Stimulated activated CD4-positive, alpha-beta T cell treated with anti-CD3 and anti-CD28 coated beads, Interleukin-12 subunit alpha, Interleukin-12 subunit beta, amount 100 ng/mL, for 24 hours (primary cell): ENCODE measurements at places on chromosomes 16 and 17.

DNA sequence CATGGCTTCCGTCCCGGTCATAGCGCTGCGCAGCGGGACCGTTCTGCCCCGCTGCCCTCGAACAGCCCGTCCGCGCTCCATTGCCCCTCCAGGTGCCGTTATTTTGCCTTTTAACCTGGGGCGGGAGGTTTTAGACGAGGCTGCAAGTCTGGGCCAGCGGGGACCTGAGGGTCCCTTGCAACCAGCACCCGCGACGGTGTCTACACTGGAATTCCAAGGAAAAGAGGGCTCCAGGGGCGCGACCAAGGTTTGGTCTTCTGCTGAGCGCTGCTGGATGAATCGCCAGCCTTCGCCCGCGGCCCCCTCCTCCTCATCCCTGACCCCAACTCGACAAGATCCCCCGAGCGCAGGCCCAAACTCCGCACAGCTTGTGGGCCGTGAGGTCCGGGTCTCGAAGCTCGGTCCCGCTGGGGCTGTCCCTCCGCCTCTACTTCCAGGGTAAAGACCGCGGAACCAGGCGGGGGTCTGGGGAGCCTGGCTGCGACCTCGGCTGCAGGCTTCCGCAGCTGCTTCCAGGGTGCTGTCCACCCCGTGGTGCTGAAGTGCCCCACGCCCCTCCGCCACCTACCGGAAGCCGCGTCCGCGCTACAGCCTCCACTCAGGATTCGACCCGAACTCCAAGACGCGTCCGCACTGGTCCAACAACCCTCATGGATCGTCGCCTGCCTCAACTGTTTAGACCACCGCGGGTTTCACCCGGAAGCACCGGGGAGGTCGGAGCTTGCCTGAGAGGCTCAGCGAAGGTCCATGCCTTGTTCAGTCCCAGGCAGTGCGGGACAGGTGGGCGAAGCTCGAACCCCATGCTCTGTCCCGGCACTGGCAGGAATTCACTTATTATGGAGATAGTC lies 10.1 kb upstream of the CA4 start:
- peak; percentile 24 for DNase-seq

GRCh38 chr16:78903237-78903636 lies 697.3 kb downstream of the MAF start:
- no peak for DNase-seq

- no peak for DNase-seq
These were observed 229.2 kb downstream of the MSI2 start for GRCh38 chr17:57485566-57485865.

- DNase-seq: peak; percentile 58
These were observed 44.9 kb downstream of the OTOA start for GRCh38 chr16:21708533-21709115.

- no peak for DNase-seq
These were observed 30.8 kb upstream of the SPACA3 start for GRCh38 chr17:32960815-32961214.
